Mesendoderm (in vitro differentiated cells): ENCODE measurements at places on chromosomes 4 and X.
A peak's percentile ranks its signal among the peaks of the same experiment; 100 is the strongest.

DNA sequence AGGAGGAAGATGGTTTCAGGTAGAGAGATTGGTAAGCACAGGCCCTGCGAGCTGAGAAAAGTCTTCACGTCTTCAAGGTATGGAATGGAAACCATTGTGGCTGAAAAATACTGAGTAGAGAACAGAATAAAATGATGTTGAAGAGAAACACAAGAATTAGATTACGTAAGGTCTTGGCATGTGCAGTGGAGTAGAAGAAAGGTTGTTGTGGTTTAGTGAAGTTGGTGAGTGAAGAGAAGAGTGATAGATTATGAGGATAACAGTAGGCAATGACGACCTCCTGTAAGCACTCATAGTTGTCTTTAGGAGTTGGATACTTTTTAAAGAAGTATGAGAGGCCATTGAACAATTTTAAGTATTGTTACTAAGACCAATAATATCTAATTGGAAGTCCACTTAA lies 642.6 kb downstream of the PCDH7 start:
- no peak for DNase-seq
- peaks cover 2% of the 10 kb centered on the region for H3K27me3 ChIP-seq
- no peaks in the 10 kb centered on the region for H3K36me3 ChIP-seq
- H3K4me1 ChIP-seq = no peaks in the 10 kb centered on the region
- H3K27ac ChIP-seq = no peak overlapping the region
- H3K4me3 ChIP-seq = no peak overlapping the region

GRCh38 chrX:107154787-107155620 lies 36.4 kb upstream of the RBM41 start:
- H3K36me3 ChIP-seq = no peaks in the 10 kb centered on the region
- no peaks in the 10 kb centered on the region for H3K4me1 ChIP-seq
- no peak overlapping the region for H3K27ac ChIP-seq
- peak; percentile 6 for DNase-seq
- H3K4me3 ChIP-seq = no peak overlapping the region
- no peaks in the 10 kb centered on the region for H3K27me3 ChIP-seq

DNA sequence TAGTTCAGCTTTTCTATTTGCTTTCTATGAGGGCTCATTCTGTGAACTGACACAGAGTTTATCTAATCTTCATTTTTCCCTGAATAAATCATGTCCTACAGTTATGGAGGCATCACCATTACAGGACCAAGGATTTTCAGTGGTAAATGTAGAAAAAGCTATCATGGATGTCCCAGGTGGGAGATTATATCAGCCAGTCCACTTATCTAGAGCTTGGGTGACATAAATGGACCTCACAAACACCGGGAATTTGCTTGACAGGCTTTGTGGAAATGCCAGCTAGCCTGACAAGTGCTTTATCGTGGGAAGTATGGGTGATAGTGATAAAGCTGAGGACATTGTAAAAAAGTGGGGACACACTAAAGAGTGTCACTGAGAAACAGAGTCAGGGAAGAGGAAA lies 1015.2 kb upstream of the SLIT2 start:
- H3K4me1 ChIP-seq = no peaks in the 10 kb centered on the region
- H3K36me3 ChIP-seq = no peaks in the 10 kb centered on the region
- no peaks in the 10 kb centered on the region for H3K27me3 ChIP-seq
- no peak overlapping the region for H3K27ac ChIP-seq

DNA sequence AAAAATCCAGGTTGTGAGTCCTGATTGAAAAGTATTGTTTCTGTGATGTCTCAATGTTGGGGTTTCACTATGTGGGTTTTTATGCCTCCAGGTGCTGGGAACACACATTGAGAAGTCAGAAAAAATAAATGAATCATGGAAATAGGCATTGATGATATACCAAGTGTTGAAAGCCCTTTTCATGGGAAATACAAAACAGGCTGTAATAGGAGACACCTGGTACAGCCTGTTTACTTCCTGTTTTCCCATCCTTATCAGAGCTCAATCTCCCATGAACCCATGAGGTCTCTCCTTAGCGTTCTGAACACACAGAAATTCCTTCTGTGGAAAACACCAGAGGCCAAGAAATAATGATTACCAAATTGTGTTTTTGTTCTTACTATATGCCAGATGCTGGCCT lies 106.3 kb upstream of the BOD1L1 start:
- peak; percentile 5 for DNase-seq
- no peaks in the 10 kb centered on the region for H3K27me3 ChIP-seq
- H3K36me3 ChIP-seq = no peaks in the 10 kb centered on the region
- no peaks in the 10 kb centered on the region for H3K4me1 ChIP-seq
- H3K27ac ChIP-seq = no peak overlapping the region

- H3K4me1 ChIP-seq = no peaks in the 10 kb centered on the region
- no peak overlapping the region for H3K4me3 ChIP-seq
Observed at GRCh38 chrX:8848911-8849310, 47.7 kb upstream of the FAM9A start.

DNA sequence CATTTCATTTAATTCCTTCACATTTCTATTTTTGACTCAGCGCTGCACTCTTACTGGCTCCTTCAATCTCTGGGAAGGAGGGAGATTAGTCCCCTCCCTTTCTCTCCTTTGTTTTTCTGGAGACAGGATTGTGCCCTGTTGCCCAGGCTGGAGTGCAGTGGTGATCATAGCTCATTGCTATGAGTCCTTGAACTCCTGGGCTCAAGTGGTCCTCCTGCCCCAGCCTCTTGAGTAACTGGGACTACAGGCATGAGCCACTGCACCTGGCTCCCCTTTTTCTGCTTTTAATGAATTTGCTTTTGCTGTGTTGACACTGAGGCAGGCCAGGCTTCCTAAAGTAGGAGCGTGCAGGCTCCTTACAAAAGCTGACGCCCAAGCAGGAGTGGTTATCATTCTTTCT lies 10.5 kb downstream of the TBC1D14 start:
- H3K27me3 ChIP-seq = no peaks in the 10 kb centered on the region
- no peak overlapping the region for H3K27ac ChIP-seq
- H3K4me3 ChIP-seq = no peak overlapping the region
- DNase-seq = no peak
- no peaks in the 10 kb centered on the region for H3K4me1 ChIP-seq

GRCh38 chr4:147940171-147940570 lies 208.3 kb downstream of the ARHGAP10 start:
- no peak overlapping the region for H3K4me3 ChIP-seq
- H3K27ac ChIP-seq = no peak overlapping the region
- no peaks in the 10 kb centered on the region for H3K4me1 ChIP-seq

- H3K27ac ChIP-seq = no peak overlapping the region
- no peaks in the 10 kb centered on the region for H3K27me3 ChIP-seq
- H3K4me1 ChIP-seq = no peaks in the 10 kb centered on the region
- no peak overlapping the region for H3K4me3 ChIP-seq
- no peak for DNase-seq
Observed at GRCh38 chrX:123881330-123881729, 21.5 kb downstream of the XIAP start.

DNA sequence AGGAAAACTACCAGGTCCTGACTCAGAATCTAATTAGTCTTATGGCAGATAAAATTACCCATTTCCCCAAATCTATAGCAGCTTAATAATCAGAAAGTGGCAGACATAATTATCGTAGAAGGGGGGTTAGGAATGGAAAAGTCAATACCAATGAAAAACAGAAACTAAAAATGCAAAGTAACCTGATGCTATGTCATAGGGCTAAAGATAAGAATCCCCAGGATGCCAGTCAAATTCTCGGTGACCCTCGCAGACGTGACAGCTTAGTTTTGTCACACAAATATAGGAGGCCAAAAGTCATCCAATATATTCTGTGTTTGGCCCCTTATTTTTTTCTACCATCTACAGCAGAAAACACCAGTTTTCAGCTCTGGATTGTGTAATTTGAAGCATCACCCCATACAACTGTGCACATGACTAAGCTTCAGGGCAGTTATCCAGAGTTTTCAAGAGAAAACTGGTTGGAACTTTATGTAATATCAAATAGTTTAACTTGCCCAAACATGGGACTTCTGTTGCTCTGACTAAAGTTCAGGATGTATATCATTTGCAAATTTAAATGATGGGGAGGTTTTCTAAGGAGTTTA lies 30.9 kb downstream of the RASSF6 start:
- H3K36me3 ChIP-seq = no peaks in the 10 kb centered on the region
- no peak overlapping the region for H3K4me3 ChIP-seq
- peak; percentile 42 for DNase-seq
- H3K4me1 ChIP-seq = no peaks in the 10 kb centered on the region
- no peaks in the 10 kb centered on the region for H3K27me3 ChIP-seq
- peak overlapping the region; percentile 76 for H3K27ac ChIP-seq

GRCh38 chrX:25925946-25926345 lies 212.2 kb upstream of the MAGEB18 start:
- no peaks in the 10 kb centered on the region for H3K27me3 ChIP-seq
- no peak for DNase-seq
- no peak overlapping the region for H3K27ac ChIP-seq
- no peak overlapping the region for H3K4me3 ChIP-seq

GRCh38 chr4:174214101-174214878 lies 69.2 kb downstream of the FBXO8 start:
- H3K27ac ChIP-seq = no peak overlapping the region
- peaks cover 8% of the 10 kb centered on the region for H3K4me1 ChIP-seq
- peak; percentile 91 for DNase-seq
- H3K4me3 ChIP-seq = peak overlapping the region; percentile 11
- H3K27me3 ChIP-seq = peaks cover 36% of the 10 kb centered on the region
- H3K36me3 ChIP-seq = no peaks in the 10 kb centered on the region

- no peaks in the 10 kb centered on the region for H3K27me3 ChIP-seq
- no peaks in the 10 kb centered on the region for H3K4me1 ChIP-seq
- H3K4me3 ChIP-seq = no peak overlapping the region
- no peak overlapping the region for H3K27ac ChIP-seq
- no peak for DNase-seq
- no peaks in the 10 kb centered on the region for H3K36me3 ChIP-seq
Observed at GRCh38 chr4:88429401-88429800, 27.5 kb upstream of the HERC5 start.

DNA sequence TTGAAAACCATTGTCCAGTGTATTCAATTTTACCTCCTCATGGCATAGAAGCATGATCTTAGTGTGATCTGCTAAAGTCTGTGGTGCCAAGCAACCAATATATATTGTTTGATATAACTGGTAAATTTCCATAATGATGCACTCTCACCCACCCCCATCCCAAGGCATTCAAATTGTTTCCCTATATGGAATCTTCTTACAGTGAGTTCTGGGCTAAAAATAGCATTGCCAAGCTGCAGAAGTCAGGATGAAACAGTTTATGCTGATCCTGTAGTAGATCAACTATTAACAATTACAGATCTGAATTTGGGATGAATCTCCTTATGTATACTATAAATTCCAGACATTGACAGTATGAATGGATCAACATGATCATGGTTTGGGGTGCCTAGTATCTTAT lies 20.9 kb downstream of the FGF13 start:
- H3K4me1 ChIP-seq = no peaks in the 10 kb centered on the region
- H3K27ac ChIP-seq = no peak overlapping the region
- no peak overlapping the region for H3K4me3 ChIP-seq
- no peaks in the 10 kb centered on the region for H3K36me3 ChIP-seq
- no peaks in the 10 kb centered on the region for H3K27me3 ChIP-seq

GRCh38 chrX:48576108-48576507 lies 1.8 kb downstream of the RBM3 start:
- H3K36me3 ChIP-seq = peaks cover 14% of the 10 kb centered on the region
- peaks cover 4% of the 10 kb centered on the region for H3K4me1 ChIP-seq
- no peak overlapping the region for H3K4me3 ChIP-seq
- H3K27ac ChIP-seq = no peak overlapping the region
- no peaks in the 10 kb centered on the region for H3K27me3 ChIP-seq
- DNase-seq = no peak

- H3K27ac ChIP-seq = peak within 1 kb of the TSS; percentile 90
- peaks cover 6% of the 10 kb centered on the region for H3K4me1 ChIP-seq
- H3K4me3 ChIP-seq = peak within 1 kb of the TSS; percentile 71
- no peaks in the 10 kb centered on the region for H3K27me3 ChIP-seq
- H3K36me3 ChIP-seq = no peaks in the 10 kb centered on the region
Observed at GRCh38 chr4:120922381-120923206, at the start of gene PRDM5. TSS of gene PRDM5 (minus strand) at chr4:120922726. CDS start at chr4:120922608, 118 bp downstream.

DNA sequence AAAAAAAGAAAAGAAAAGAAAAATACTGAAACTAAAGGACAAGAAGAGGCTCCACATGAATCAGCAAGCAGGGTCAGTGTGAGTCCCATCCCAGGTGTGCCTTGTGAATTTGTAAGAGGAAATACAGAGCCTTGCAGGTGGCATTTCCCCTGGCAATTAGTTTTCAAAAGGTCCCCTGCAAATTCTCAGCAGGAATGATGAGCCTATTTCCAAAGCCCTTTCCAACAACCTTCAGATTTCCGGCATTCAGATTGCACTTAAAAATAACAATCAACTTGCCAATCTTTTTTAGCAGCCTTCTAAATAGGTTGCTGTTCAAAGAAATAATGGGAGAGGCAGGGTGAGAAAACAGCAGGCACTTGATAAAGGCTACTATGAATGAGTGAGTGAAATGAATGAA lies 66.4 kb upstream of the OR13H1 start:
- no peaks in the 10 kb centered on the region for H3K4me1 ChIP-seq
- no peaks in the 10 kb centered on the region for H3K36me3 ChIP-seq
- no peak overlapping the region for H3K4me3 ChIP-seq
- H3K27ac ChIP-seq = no peak overlapping the region

GRCh38 chr4:78360466-78360865 lies 191.1 kb upstream of the ANXA3 start:
- DNase-seq = peak; percentile 13
- no peaks in the 10 kb centered on the region for H3K27me3 ChIP-seq
- peaks cover 2% of the 10 kb centered on the region for H3K36me3 ChIP-seq

- no peak for DNase-seq
- H3K36me3 ChIP-seq = no peaks in the 10 kb centered on the region
- H3K4me1 ChIP-seq = no peaks in the 10 kb centered on the region
- no peaks in the 10 kb centered on the region for H3K27me3 ChIP-seq
- H3K27ac ChIP-seq = peak overlapping the region; percentile 15
- H3K4me3 ChIP-seq = peak overlapping the region; percentile 52
Observed at GRCh38 chr4:87390551-87390890, 467 bp downstream of the HSD17B11 start.

DNA sequence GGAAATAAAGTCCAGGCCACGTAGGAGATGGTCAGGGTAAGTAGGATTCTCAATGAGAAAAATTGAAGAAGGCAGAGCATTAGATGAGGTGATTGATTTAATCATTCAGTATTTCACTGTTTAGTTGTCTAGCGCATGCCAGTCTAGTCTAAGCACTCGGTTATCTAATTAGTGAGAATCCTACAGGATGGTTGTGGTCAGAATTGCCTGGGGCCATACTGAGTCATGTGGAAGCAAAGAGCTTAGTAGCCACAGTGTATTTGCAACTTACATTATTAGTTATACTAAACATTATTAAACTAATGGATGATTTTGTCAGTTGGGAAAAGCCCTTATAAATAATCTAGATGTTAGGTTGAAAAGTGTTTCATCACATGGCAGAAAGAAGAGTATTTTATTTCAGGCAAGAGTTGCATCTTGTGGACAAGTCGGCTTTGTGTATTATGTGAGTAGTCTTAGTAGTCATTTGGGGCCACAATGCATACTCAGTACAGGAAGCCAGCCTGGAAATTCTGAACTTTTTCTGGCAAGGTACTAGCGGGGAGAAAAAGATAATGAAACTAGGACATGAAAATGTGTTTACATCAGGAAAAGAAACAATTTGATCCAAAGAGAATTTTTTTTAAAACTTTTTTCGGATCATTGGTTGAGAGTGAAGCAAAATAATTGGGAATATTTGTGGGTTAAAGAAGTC lies 31.9 kb downstream of the CPEB2 start:
- no peaks in the 10 kb centered on the region for H3K36me3 ChIP-seq
- no peaks in the 10 kb centered on the region for H3K4me1 ChIP-seq
- no peak for DNase-seq
- no peak overlapping the region for H3K27ac ChIP-seq

- DNase-seq = no peak
- H3K4me1 ChIP-seq = no peaks in the 10 kb centered on the region
- no peak overlapping the region for H3K4me3 ChIP-seq
- no peaks in the 10 kb centered on the region for H3K27me3 ChIP-seq
- no peak overlapping the region for H3K27ac ChIP-seq
Observed at GRCh38 chr4:39730072-39730471, 32.1 kb downstream of the UBE2K start.
